ENCODE measurements at places on chromosomes 13 and 19.

GRCh38 chr19:32098968-32099367 lies 246.4 kb upstream of the ZNF507 start:
- no peak for DNase-seq

DNA sequence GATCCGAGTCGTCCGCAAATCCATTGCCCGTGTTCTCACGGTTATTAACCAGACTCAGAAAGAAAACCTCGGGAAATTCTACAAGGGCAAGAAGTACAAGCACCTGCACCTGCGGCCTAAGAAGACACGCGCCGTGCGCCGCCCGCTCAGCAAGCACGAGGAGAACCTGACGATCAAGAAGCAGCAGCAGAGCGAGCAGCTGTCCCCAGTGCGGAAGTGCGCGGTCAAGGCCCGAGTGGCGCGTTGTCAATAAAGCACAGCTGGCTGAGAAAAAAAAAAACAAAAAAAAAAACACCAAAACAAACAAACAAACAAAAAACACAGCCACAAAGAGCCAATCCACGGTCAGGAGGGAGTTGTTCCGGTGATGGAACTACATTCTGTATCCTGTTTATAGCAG lies 4.7 kb upstream of the GNA15 start:
- DNase-seq = no peak

GRCh38 chr19:50640368-50640767 lies 687 bp upstream of the SYT3 start:
- DNase-seq = no peak

- no peak for DNase-seq
These were observed 7.5 kb upstream of the LRP3 start for GRCh38 chr19:33186431-33187182.

GRCh38 chr13:45713721-45714120 lies 11.6 kb downstream of the CBY2 start:
- DNase-seq = no peak

- no peak for DNase-seq
These were observed 169.5 kb upstream of the STARD13 start for GRCh38 chr13:33454844-33455705.

- DNase-seq = no peak
These were observed 661.2 kb downstream of the TBC1D4 start for GRCh38 chr13:74820809-74821208.

DNA sequence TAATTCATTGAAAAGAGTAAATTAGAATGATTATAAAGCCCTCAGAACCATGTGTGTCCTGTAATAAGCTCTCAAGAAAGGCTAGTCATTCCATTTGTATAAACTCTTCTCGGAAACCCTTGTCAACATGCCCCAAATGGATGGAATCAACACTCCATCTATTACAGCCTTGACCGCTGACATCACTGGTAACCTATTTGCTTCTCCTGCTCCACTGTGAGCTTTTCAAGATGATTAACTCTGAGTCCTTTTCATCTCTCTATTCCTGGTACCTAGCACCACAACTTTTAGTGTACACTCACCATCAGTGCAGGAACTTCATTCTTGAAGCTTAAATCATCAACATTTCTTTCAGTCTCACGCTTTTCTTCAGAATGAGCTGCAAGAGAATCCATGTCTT lies 612.0 kb downstream of the DCT start:
- no peak for DNase-seq

DNA sequence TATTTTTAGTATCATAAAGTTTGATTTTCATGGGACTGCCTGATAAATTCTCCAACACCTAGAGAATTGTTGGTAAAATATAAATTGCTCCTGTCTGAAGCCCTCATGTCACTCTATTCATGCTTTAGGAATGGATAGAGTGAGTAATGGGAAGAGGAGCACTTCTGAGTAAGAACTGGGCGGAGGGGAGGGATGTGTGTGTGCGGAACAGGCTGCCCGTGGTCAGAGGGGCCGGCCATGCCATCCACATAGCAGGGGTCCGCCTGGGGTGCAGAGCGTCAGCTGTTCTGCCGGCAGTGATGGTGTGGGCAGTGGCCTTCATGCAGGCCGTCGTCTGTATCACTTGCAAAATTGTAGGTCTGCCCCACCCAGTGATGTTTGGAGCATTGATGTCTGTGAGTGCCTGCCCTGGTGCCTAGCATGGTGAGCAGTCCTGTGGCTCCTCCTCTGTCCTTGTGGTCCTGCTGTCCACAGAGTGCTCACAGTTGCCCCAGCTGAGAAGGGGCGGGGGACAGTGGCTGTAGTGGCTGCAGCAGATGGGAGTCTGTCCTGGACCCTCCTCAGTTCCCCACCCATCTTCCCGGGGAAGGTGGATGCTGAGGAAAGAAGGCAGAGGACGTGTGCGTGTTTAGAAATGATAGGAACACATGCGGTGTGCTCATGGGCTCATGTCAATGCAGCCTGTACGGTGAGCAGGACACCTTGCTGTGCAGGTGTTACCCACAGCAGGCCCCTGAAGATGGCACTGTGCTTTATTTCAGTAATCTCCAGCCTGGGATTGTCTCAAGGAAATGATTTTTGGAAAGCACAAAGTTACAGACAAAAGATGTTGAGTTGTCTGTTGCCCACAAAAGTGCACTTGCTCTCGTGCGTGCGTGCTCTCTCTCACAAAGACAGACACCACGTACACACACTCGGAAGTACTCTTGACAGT lies 49.4 kb upstream of the TEX29 start:
- DNase-seq = no peak

GRCh38 chr13:75312884-75313520 lies 169.0 kb downstream of the TBC1D4 start:
- no peak for DNase-seq

DNA sequence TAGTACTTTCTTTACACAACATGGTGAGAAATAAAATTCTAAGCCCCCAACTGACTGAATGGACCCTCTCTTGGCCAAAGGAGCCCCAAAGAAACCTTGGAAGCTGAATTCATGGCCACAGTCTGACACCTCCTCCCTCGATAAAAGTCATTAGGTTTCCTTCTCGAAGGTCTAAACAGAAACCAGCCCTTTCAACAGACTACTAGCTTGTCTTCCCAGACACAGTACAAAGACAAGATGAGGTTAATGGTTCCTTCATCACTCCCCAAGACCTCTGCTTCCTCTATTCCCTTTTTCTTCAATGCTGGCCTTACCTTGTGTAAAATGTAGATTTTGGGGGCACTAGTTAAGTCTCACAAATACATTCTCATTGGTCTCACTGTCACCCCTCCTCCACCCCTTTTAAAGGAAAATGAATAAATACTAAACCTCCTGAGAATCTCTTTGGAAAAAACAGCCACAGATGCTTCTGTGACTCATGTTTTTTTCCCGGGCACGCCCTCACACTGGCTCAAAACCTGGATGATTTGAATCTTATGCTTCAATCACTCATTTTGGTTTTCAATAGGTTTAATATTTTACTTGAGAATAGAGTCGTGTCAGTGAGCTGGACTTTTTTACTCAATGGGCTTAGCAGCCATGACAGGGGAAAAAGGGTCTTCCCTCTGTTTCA lies 65.8 kb upstream of the MED4 start:
- DNase-seq = no peak

- no peak for DNase-seq
These were observed 50.6 kb downstream of the HSPH1 start for GRCh38 chr13:31111136-31111535.

DNA sequence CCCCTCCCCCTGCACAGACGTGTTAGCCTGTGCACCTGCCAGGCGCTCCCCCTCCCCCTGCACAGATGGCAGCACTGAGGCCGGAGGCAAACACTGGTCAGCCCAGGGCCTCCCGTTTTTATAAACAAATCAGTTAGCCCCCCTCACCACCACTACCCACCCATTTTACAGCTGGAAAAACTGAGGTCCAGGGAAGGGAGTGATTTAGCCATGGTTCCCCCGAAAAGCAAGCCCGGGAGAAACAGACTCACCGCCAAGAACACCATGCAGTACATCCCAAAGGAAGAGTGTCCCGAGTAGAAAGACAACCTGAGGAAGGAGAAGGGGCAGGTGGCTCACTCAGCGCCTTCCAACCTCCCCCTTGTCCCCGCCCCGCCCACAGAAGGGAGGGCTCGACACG lies 8.7 kb downstream of the PLPP2 start:
- no peak for DNase-seq

GRCh38 chr13:110853235-110853721 lies 61.6 kb downstream of the ANKRD10 start:
- no peak for DNase-seq

DNA sequence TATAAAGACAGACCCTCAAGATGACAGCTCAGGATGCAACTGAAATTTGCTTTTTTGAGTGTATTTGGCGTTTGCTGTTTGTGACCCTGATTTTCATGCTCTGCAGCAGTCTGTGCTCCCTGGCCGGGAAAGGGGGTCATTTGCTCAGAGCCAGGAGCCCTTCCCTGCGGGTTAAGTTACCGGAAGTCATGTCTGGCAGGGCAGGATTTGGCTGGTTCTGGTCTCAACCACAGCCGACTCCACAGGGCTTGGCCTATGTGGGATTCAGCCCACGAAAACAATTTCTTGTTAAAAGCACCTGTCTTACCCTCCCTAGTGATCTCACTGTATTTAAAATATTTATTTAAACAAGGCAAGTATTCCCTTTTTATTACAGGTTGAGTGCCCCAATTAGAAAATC lies 22.6 kb downstream of the MCF2L start:
- no peak for DNase-seq

- no peak for DNase-seq
These were observed 7.2 kb downstream of the TMEM38A start for GRCh38 chr19:16668176-16668575.

DNA sequence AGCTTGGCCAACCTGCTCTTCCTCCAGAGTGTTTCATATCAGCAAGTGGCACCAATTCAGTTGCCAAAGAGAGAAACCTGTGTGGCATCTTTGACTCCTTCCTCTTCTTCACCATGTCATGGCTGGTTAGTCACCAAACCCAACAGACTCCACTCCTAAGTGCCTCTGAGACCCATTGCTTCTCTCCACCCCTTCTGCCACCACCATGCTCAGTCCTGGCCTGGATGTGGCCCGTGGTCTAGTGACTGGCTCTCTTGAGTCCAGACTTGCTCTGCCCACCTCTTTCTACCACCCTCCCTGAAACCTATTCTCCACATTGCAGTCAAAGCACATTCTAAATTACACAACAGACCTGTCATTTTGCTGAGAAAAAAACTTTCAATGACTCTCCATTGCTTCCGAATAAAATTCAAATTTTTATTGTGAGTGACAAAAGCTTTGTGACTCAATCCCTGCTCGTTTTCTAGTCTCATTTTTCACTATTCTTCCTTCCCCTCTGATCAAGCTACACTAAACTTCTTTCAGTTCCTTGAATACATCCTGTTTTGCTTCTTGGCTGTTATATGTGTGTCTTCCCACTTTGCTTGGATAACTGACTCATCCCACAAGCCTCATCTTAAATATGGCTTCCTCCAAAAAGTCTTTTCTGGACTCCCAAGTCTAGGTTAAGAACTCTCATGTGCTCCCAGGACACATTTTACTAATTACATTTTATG lies 12.0 kb upstream of the TNFSF11 start:
- DNase-seq = peak; percentile 39

- peak; percentile 19 for DNase-seq
These were observed 1.5 kb upstream of the OBI1 start for GRCh38 chr13:78660495-78660857.

- DNase-seq = no peak
These were observed 43.8 kb downstream of the DCT start for GRCh38 chr13:94435604-94436226.

DNA sequence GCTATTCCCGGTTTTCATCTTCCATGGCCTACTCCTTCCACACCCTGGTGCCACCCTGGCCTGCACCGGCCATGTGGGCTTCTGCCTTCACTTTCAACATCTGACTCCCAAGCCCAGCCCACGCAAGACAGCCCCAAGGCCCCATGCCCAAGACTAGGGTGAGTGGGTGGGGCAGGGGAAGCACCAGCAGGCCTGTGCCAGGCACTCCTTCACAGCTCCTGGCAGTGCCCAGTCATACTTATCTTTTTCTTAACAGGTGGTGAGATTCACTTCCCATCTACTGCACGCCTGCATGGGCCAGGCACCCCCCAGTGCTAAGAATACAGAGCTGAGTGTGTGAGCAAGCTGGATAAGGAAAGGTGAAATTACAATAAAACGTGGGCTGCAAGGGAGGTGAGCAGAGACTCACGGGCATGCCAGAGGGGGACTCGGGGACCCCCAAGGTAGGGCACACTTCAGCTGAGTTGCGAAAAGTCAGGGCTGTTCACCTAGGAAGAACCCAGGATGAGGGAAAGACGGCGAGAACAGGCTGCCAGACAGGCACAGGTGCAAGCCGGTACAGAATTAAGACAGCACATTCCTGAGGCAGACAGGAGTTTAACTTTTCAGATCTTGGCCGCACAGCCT lies 55.7 kb downstream of the COL4A1 start:
- no peak for DNase-seq

GRCh38 chr19:55654868-55655647 lies at the start of gene U2AF2:
Gene U2AF2 (plus strand): TSS chr19:55655035. CDS start chr19:55655105, 70 bp downstream.
- DNase-seq = peak; percentile 95

GRCh38 chr19:35868172-35868822 lies at the start of gene APLP1:
Gene APLP1 (plus strand): TSS chr19:35868574. CDS start chr19:35868637, 63 bp downstream.
- peak; percentile 61 for DNase-seq

DNA sequence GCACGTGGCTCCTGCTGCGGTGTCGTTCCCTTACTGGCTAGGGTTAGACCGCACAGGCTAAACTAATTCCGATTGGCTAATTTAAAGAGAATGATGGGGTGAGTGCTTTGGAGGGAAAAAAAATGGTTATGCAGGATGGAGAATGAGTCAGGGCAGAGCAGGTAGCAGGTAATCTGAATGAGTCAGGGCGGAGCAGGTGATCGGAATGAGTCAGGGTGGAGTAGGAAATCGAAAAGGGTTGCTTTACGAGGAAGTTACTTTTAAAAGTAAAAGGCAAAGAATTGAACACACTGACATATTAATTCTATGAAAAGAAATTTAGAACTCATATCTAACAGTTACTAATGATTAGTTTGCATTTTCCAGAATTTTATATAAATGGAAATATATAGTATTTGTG lies 335.5 kb downstream of the FOXO1 start:
- DNase-seq = no peak

DNA sequence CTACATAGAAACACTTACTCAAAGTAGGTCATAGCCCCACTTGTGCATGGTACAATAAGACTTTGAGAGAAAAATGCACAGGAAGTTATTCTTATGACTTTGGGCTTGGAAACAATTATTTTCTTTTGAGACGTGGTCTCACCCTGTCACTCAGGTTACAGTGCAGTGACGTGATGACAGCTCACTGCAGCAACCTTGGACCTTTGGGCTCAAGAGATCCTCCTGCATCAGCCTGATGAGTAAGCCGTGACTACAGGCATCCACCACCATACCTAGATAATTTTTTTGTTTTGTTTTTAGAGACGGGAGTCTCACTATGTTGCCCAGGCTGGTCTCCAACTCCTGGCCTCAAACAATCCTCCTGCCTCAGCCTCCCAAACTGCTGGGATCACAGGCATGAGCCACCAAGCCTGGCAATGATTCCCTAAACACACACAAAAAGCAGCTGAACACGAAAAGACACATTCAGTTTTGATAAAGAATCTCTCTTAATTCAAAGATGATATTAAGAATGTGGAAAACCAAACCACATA lies 17.9 kb downstream of the NLRP9 start:
- DNase-seq = no peak

GRCh38 chr19:24159707-24160106 lies 72.7 kb downstream of the ZNF254 start:
- no peak for DNase-seq

GRCh38 chr19:52391135-52391534 lies 6.5 kb upstream of the ZNF528 start:
- no peak for DNase-seq

GRCh38 chr13:22665506-22665905 lies 515.3 kb upstream of the SGCG start:
- DNase-seq = no peak

GRCh38 chr19:41910992-41911888 lies 17.0 kb downstream of the ERFL start:
- no peak for DNase-seq

GRCh38 chr13:29539856-29540255 lies 55.6 kb downstream of the SLC7A1 start:
- DNase-seq = no peak

Data from GM06990 (cell line).